ENCODE measurements at places on chromosomes 6 and 20. TPM values are rescaled to one million over a fixed set of nuclear protein-coding genes. Genes with fewer than 3 reads are reported as not detected.

Gene C6orf15
- total RNA-seq = not detected

Gene FHL5
- total RNA-seq = not detected

Gene FOXF2
- not detected for total RNA-seq

DNA sequence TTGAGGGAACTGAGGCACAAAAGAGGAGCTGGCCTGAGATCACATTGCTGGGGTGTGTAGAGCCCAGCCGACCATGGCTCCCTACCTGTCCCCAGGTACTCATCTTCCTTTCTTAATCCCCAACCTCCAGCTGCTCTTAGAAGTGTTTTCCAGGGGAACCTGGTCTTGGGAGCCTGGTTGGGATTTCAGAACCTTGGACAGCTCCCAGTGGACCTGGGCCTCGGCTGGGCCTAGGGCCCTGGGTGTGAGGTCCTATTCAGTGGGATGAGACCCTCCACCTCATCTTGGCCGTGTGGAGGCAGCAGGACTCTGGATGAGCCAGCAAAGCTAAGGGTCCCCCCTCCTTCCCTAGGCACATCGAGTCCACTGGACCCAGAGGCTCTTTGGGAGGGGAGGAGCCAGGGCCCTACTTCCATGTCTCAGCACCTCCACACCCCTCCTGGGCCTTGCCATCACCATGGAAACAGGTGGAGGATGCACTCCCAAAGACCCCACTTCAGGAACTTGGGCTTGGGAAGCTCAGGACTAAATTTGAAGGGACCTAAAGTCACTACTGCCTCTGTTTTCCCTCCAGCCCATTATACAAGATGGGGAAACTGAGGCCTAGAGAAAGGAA is 38.5 kb downstream of the DLGAP4 start:
- no peak overlapping the region for H3K4me3 ChIP-seq
- no peaks in the 10 kb centered on the region for H3K36me3 ChIP-seq
- DNase-seq = peak; percentile 28
- H3K27ac ChIP-seq = no peak overlapping the region
- peaks cover 9% of the 10 kb centered on the region for H3K4me1 ChIP-seq

- peaks cover 7% of the 10 kb centered on the region for H3K36me3 ChIP-seq
- no peaks in the 10 kb centered on the region for H3K27me3 ChIP-seq
- no peak overlapping the region for H3K4me3 ChIP-seq
Measured at GRCh38 chr20:4947817-4948559, 53.3 kb downstream of the SLC23A2 start.

- no peak for DNase-seq
- peaks cover 23% of the 10 kb centered on the region for H3K4me1 ChIP-seq
- peaks cover 48% of the 10 kb centered on the region for H3K27me3 ChIP-seq
- H3K27ac ChIP-seq = no peak overlapping the region
- H3K36me3 ChIP-seq = no peaks in the 10 kb centered on the region
Measured at GRCh38 chr6:125751334-125751916, 2.0 kb downstream of the HEY2 start.

Gene HTR1B
- total RNA-seq = not detected

DNA sequence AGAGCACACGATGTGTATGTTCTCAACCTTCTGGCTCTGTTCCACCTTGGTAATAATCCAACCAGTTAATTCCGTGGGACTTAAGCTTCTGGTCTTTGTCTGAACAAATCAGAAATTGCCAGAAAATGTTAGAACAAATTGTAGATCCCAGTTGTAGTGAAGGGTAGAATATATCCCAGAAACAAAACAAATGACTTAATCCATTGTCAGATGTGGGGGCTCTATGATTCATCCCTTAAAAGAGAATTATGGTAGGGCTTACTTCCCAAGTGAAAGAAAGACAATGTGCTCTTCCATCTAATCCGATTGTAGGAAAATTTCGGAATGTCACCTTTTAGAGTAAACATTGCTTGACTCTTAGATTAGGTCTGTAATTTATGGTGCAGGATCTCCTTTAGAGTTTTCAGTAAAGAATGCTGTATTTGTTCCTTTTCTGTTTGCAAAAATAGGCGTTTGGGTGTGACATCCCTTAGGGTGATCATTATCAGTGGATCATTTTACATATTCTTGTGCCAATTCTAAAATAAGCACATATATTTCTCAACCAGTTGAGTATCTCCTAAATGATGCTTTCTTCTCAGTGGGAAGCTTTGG is 234.5 kb upstream of the ZNF217 start:
- peaks cover 37% of the 10 kb centered on the region for H3K4me1 ChIP-seq
- H3K36me3 ChIP-seq = peaks cover 4% of the 10 kb centered on the region
- no peak for DNase-seq
- peak overlapping the region; percentile 96 for H3K27ac ChIP-seq
- H3K27me3 ChIP-seq = no peaks in the 10 kb centered on the region
- H3K4me3 ChIP-seq = peak overlapping the region; percentile 71

- no peak overlapping the region for H3K27ac ChIP-seq
- no peak overlapping the region for H3K4me3 ChIP-seq
- peaks cover 2% of the 10 kb centered on the region for H3K27me3 ChIP-seq
- peaks cover 11% of the 10 kb centered on the region for H3K4me1 ChIP-seq
Measured at GRCh38 chr6:135269481-135269891, 88.4 kb downstream of the MYB start.

Gene TGM3
- not detected for total RNA-seq

DNA sequence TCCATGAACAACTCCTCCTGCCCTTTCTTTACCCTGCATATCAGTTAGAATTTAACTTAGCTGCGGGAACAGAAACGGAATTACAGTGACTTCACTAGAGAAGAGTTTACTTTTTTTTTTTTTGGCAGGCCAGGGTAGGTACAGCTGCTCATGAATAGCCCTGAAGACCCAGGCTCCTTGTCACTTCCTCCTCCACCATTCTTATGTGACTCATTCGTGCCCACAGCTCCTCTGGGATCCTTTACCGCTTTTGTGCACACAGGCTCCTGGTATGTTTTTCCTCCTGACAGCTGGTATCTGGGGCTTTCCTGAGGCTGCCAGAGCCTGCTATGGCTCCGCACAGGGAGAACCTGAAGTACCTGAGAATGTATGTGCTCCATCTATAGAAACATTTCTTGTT is 3.9 kb upstream of the KCNS1 start:
- H3K36me3 ChIP-seq = no peaks in the 10 kb centered on the region
- peaks cover 25% of the 10 kb centered on the region for H3K27me3 ChIP-seq
- no peak for DNase-seq
- H3K4me3 ChIP-seq = no peak overlapping the region
- H3K27ac ChIP-seq = no peak overlapping the region

GRCh38 chr20:15039088-15039752 is 701.8 kb upstream of the FLRT3 start:
- H3K27ac ChIP-seq = no peak overlapping the region
- DNase-seq = no peak
- no peaks in the 10 kb centered on the region for H3K36me3 ChIP-seq
- H3K27me3 ChIP-seq = peaks cover 1% of the 10 kb centered on the region
- H3K4me3 ChIP-seq = no peak overlapping the region

Gene GFOD1
- 12.3 TPM for total RNA-seq

GRCh38 chr20:32969356-32970114 is 34.7 kb downstream of the SUN5 start:
- H3K4me3 ChIP-seq = no peak overlapping the region
- peaks cover 5% of the 10 kb centered on the region for H3K36me3 ChIP-seq
- no peaks in the 10 kb centered on the region for H3K27me3 ChIP-seq
- H3K27ac ChIP-seq = no peak overlapping the region
- DNase-seq = no peak

- no peaks in the 10 kb centered on the region for H3K4me1 ChIP-seq
- no peak for DNase-seq
- H3K36me3 ChIP-seq = no peaks in the 10 kb centered on the region
- H3K4me3 ChIP-seq = no peak overlapping the region
- peaks cover 30% of the 10 kb centered on the region for H3K27me3 ChIP-seq
Measured at GRCh38 chr6:2502998-2503674, 247.6 kb downstream of the MYLK4 start.

Gene THBD
- total RNA-seq = not detected

DNA sequence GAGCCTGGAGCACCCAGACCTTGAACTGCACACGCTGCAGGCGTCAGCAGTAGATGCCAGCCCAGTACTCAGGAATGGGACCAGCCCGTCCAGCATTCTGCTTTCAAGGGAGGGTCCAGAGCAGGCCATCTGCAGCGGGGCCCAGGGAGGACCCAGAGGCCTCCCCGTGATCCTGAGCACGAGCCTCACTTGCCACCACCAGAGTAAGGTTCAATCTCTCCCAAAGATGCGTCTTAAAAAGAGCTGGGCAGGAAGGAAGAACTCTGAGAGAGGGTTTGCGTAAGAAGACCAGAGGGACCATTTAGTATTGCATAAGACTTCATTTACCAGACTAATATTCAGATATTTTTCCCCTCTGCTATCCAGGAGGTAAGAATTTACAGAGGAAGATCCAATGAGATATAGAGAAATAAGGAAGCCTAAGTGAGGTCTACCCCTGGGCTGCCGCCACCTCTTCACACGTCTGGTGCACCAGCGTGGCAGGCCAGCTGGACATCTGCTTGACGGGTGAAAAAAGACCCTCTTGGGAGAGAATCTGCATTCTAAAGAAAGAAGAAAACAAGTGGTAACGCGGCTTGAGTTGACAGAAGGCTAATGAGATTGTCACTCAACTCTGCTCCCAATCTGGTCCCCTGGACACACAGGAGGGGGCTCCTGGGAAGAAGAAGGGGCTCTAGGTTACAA is 107.3 kb downstream of the PRND start:
- H3K4me1 ChIP-seq = peaks cover 2% of the 10 kb centered on the region
- H3K4me3 ChIP-seq = no peak overlapping the region
- no peak overlapping the region for H3K27ac ChIP-seq
- DNase-seq = no peak
- no peaks in the 10 kb centered on the region for H3K27me3 ChIP-seq

DNA sequence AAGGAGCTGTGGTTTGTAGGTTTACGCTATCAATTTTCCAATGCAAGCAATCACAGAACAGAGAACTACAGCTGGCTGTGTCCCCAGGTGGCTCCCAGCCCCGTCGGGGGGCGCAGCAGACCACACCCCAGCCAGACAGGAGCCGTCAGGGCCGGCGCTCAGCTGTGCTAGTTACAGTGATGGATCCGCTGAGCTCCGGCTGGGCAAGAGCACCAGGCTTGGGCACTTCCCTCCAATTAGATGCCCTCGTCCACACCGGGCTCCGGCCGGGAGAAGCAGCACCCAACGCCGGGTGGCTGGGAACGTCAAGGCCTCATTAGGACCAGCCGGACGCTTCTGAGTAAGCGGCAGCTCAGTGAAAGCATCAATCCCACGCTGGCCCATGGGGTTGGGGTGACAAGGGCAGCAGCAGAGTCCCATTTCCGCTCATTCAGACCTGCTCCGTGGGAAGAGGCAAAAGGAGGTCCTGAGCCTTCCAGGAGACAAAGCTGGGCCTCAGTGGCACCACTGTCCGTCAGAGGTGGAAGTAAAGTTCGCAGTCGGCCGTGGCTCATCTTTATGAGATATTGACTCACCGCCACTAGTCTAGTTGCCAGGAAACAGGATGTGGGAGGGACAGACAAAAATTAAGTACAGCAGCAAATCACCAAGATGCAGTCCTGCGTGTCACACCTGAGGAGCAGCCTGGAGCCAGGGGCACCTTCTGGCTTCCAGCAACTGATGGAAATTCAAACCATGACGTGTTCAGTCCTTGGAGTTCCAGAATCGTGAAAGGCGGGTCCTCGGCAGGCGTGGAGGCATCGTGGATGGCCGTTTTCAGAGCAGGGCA is 164.1 kb downstream of the TAF4 start:
- no peaks in the 10 kb centered on the region for H3K36me3 ChIP-seq
- DNase-seq = peak; percentile 9
- H3K27me3 ChIP-seq = no peaks in the 10 kb centered on the region
- no peak overlapping the region for H3K4me3 ChIP-seq
- H3K27ac ChIP-seq = no peak overlapping the region

- no peak for DNase-seq
- H3K4me1 ChIP-seq = no peaks in the 10 kb centered on the region
- no peak overlapping the region for H3K27ac ChIP-seq
Measured at GRCh38 chr6:131173680-131174079, 38.4 kb downstream of the AKAP7 start.

Gene CST2
- not detected for total RNA-seq

Gene SYNGAP1
- 67.0 TPM for total RNA-seq

Gene DEFB129
- not detected for total RNA-seq

Gene CHMP4B
- 82.0 TPM for total RNA-seq

DNA sequence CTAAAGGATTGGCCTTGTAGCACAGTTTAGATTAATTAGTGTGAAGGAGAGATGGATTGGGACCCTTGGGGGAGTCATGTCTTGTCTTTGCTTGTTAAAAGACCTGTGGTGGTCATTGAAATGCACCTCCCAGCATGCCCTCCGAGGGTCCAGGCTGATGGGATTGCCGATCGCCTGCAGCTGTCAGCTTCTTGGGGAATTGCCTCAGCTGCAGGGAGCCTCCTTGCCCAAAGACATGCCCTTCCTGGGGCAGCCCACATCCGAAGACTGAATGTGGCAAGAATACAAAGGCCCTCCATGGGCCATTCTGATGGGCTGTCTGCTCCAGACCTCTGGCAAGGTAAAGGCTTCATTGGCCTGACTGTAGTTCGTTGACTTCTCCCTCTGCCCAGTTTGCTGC is 150.7 kb downstream of the FARS2 start:
- peaks cover 11% of the 10 kb centered on the region for H3K36me3 ChIP-seq
- H3K4me1 ChIP-seq = no peaks in the 10 kb centered on the region
- no peak overlapping the region for H3K27ac ChIP-seq
- no peak overlapping the region for H3K4me3 ChIP-seq
- no peaks in the 10 kb centered on the region for H3K27me3 ChIP-seq

GRCh38 chr6:142945446-142946180 is 637 bp upstream of the HIVEP2 start:
- peaks cover 2% of the 10 kb centered on the region for H3K27me3 ChIP-seq
- H3K4me1 ChIP-seq = peaks cover 42% of the 10 kb centered on the region
- peak overlapping the region; percentile 97 for H3K27ac ChIP-seq
- peaks cover 24% of the 10 kb centered on the region for H3K36me3 ChIP-seq

GRCh38 chr20:38581013-38581412 is at the start of gene ADIG:
Gene ADIG, plus strand, starts transcription at chr20:38581197. Its CDS starts 54 bp downstream, at chr20:38581251.
- H3K27ac ChIP-seq = no peak within 1 kb of the TSS
- no peak for DNase-seq
- no peaks in the 10 kb centered on the region for H3K27me3 ChIP-seq
- H3K36me3 ChIP-seq = no peaks in the 10 kb centered on the region
- no peaks in the 10 kb centered on the region for H3K4me1 ChIP-seq

Gene ZBTB46
- total RNA-seq = 0.31 TPM

GRCh38 chr6:71900642-71901041 is 14.3 kb downstream of the RIMS1 start:
- no peaks in the 10 kb centered on the region for H3K4me1 ChIP-seq
- H3K36me3 ChIP-seq = no peaks in the 10 kb centered on the region
- H3K4me3 ChIP-seq = no peak overlapping the region
- H3K27ac ChIP-seq = no peak overlapping the region

Gene TMEM14A
- 15.1 TPM for total RNA-seq

DNA sequence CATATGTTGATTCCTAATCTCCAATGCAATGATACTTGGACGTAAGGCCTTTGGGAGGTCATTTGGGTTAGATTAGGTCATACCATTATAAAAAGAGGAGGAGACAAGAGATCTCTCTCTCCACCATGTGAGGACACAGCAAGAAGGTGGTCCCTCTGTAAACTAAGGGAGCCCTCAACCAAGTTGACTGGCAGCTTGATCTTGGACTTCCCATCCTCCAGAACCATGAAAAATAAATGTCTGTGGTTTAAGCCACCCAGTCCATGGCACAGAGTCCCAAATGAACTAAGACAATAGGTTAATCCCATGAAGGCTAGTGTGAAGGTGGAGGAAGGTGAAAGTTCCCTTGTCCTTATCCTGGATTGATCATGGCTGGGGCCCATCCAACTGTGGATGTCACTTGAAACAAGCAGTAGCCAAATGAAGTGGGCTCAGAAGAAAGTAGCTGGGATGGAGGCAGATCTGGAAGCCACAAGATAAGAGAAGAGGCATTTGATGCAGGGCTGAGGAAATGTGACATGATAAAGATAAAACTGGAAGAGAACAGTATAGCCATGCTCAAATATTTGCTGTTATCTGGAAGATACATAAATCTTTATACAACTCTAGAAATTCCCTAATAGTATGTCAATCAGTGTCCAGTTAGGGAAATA is 99.9 kb downstream of the BANF2 start:
- peaks cover 2% of the 10 kb centered on the region for H3K4me1 ChIP-seq
- H3K27ac ChIP-seq = no peak overlapping the region
- H3K36me3 ChIP-seq = no peaks in the 10 kb centered on the region
- no peak for DNase-seq
- H3K4me3 ChIP-seq = no peak overlapping the region

All from activated CD8-positive, alpha-beta T cell treated with anti-CD3 and anti-CD28 coated beads for 36 hours (primary cell).